Endodermal cell (in vitro differentiated cells): ENCODE measurements at places on chromosomes 12 and 14. TPM values are rescaled to one million over a fixed set of nuclear protein-coding genes. Genes with fewer than 3 reads are reported as not detected.

DNA sequence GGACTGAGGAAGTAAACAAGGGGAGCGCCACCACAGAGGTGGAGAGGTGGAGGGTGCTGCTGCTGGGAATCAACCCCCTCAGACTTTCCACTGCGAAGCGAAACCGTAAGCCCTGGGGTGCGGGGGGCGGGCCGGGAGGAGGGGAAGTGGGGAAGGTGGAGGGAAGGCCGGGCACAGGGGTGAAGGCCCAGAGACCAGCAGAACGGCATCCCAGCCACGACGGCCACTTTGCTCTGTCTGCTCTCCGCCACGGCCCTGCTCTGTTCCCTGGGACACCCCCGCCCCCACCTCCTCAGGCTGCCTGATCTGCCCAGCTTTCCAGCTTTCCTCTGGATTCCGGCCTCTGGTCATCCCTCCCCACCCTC lies at the start of gene LAG3:
Gene LAG3 (plus strand): TSS at position 190 of the 365 bp plus-strand sequence. CDS start 333 bp downstream, outside the sequence.
- DNase-seq, result peak; percentile 62

The TTC7B gene
- total RNA-seq, result 45.1 to 64.0 TPM (median 62.6 TPM) in 3 replicates

DNA sequence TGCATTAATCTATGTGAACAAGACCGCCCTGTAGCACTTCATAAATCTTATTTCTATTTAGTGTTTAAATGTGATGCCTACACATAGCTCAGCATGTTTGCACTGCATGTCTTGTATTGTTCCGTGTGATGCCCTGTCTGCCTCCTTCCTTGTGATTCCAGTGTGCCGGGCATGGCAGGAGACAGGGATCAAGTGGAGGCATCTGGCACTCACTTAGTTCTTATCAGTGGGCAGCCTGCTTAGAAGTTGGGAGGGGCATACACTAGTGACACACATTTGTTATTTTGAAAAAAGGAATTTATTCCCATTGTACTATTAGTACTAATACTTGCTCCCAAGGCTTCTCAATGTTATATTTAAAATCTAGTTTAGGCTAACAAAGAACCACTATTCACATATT lies 176.4 kb downstream of the KCNA5 start:
- DNase-seq, result no peak

The HOXC12 gene
- not detected in 2 replicates for total RNA-seq

The TAS2R43 gene
- 0.38 to 0.82 TPM (median 0.70 TPM) in 3 replicates for total RNA-seq

DNA sequence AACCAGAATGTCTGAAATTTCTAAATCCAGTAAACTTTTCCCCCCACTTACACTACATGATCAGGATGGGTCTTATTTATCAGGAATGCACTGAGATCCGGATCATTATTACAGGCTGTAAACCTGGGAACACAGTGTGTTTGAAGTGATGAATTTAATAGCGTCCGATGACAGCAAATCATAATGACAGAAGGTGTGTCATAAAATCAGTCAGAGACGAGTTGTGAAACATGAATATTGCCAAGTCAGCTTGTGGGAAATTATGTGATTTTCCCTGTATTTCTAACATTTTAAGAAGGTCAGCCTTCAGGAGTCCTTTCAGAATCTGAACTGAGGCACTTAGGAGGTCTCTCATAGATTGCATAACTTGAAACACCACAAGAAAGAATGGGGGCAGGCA lies 36.7 kb downstream of the RERG start:
- no peak for DNase-seq

DNA sequence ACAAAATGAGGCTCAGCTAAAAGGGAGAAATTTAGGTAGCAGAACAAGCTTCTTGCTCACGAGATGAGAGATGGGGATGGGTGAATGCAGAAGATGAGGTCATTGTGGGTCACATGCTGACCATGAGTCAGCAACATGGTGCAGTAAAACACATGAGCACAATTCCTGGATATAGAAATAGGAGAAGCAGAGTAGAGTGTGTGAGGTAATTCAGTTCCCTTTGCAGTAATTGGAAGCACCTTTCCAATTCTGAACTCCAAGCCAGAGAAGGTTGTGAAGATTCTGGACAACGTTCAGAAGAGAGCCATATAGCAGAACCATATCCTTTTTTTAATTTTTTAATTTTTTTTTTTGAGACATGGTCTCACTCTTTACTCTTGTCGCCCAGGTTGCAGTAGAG lies 62.0 kb upstream of the LMNTD1 start:
- DNase-seq, result no peak

- peak; percentile 62 for DNase-seq
These were observed 8.8 kb downstream of the AICDA start for GRCh38 chr12:8603856-8604255.

DNA sequence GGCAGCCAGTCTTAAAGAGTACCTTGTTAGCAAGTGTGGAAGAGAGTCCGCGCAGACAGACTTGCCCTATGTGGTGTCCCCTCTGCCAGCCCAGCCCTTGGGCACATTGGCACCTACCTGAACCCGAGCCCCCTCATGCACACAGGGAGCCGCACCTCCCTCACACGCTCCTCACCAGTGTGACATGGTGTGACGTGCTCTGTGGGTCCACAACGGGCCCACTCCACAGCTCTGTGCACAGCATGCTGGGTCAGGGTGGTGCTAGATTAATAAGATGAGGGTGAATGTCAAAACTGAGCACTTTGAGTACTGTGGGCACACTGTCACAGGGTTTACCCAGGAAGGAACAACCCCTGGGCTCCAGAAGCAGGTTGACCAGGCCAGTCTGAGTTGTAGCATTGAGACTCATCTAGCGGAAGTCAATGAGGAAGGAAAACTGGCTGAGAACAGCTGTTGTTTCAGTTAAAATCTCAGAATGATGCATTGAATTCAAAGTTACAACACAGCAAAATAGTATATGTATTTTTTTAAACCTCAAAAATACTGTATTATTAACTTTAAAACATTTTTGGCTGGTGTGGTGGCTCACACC lies 53.4 kb upstream of the AMN start:
- no peak for DNase-seq

GRCh38 chr14:79161571-79161970 lies 991.4 kb downstream of the NRXN3 start:
- DNase-seq, result peak; percentile 92

The FOXG1 gene
- total RNA-seq, result 0.07 to 0.63 TPM (median 0.19 TPM) in 3 replicates

DNA sequence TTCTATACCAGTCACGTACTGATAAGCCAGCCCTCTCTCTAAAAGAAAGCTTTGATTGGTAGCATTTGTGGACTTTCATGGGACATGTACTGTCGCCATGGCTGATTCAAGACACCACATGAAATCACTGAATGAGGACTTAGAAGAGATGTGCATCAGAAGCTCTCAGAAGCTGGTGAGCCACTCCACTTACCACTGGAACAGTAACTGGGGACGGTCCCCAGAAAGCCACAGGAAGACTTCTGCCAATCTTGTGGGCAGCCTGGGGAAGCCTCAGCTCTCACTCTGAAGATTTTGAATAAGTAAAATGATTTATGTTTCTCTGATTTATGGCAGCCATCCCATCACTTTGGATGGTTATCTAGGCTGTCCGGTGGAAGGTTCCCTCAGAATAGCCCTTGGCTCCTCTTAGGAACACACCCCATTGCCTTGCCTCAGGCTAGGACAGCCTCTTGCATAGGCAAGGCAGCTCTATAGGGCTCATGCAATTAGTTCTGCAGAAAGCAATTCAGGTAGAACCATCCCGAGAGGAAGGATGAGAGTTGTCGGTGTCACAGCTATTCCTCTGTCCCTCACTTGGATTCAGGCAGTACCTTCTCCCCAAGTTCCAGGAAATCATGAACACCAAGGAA lies 9.8 kb downstream of the DHRS1 start:
- DNase-seq, result no peak

DNA sequence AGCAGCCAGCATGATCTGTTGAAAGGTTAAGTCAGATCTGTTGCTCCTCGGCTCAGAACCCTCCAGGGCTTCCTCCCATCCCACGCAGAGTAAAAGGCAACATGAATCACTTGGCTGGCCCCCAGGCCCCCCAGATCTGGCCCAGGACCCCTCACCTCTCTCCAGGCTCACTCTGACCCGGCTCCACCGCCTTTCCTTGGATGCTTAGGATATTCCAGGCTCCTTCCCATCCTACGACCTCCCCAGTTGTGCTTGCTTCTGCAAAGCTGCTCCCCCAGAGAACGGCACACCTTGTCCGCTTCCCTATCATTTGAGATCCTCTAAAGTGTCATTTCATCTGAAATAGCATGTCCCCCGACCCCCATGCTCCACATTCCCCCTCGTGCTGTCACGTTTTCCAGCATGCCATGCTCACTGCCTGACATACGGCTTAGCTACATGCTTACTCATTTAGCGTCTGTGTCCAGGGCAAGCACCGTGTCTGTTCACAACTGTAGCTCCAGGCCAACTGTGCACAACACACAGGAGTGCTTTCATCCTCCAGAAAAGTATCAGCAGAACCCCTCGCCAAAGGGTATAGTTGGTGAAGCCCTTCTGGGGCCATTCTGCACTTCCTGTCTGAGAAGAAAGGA lies 33.6 kb upstream of the BDKRB2 start:
- peak; percentile 26 for DNase-seq

DNA sequence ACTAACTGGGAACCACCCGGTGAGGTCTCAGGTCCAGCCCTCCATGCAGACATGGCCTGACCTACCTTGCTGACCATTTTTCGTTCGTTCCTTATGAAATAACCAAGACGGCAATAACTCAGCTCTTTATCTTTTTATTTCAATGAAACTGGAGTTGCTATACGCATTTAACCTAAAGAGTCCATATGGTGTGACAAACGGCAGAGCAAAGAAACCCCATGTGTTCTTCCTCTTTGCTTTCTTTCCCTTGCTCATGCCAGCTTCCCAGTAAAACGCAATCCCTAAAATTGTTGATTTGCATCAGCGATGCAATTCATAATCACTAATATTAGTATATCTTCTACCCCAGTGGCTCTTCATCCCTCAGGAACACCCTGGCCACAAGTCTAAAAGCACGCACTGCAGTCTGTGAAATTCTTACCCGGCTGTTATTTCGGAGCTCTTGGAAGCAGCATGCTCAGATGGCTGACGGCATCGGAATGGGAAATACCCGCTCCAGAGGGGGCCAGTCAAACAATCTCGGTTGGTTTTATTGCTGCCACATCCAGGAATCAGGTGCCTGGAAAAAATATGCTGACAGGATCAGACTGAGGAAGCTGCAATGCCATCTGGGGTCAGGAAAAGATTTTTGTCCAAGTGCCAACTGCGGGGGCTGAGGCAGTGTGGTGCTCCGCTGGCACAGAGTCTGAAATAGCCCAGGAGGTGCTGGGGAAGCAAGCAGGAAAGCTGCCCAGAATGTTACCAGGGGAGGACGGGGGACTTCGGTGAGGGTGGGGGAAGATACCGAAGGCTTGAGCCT lies 28.2 kb upstream of the KCNA1 start:
- DNase-seq, result no peak

GRCh38 chr12:15977999-15978951 lies 67.1 kb downstream of the DERA start:
- no peak for DNase-seq

GRCh38 chr12:64010069-64010686 lies 165.7 kb downstream of the SRGAP1 start:
- DNase-seq, result no peak

- DNase-seq, result no peak
These were observed 393.7 kb downstream of the BCL11B start for GRCh38 chr14:98878282-98878681.

GRCh38 chr14:60356906-60357550 lies 108.0 kb downstream of the PPM1A start:
- peak; percentile 76 for DNase-seq

The VDR gene
- 0.13 TPM in 1 of 3 replicates, not detected in the others for total RNA-seq

The FOXM1 gene
- total RNA-seq, result 147 and 152 TPM in 2 replicates

- DNase-seq, result no peak
These were observed 30.0 kb downstream of the IQSEC3 start for GRCh38 chr12:96543-96942.

DNA sequence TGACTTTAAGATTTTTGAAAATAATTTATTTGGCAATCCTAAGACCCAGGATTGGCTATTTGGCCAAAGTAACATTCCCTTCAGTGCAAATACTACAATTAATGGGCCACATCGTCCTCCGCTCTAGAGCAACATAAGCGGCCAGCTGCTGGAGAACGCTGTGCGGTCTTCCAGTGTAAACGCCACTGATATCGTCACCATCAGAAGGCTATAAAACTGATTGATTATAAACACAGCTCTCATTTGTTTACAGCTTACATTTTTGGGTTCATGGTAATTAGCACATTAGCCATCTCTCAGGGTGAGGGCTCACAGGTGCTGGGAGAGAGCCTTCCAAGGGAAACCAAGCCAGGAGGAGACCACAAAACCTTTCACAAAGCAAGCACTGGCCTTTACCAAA lies 130.1 kb upstream of the BMP4 start:
- DNase-seq, result no peak

The B3GNT4 gene
- 0.74 to 11.5 TPM (median 1.8 TPM) in 3 replicates for total RNA-seq

- no peak for DNase-seq
These were observed 495 bp downstream of the ADIPOR2 start for GRCh38 chr12:1691123-1692007.

- DNase-seq, result no peak
These were observed 29.6 kb downstream of the CCDC92 start for GRCh38 chr12:123942911-123943648.

DNA sequence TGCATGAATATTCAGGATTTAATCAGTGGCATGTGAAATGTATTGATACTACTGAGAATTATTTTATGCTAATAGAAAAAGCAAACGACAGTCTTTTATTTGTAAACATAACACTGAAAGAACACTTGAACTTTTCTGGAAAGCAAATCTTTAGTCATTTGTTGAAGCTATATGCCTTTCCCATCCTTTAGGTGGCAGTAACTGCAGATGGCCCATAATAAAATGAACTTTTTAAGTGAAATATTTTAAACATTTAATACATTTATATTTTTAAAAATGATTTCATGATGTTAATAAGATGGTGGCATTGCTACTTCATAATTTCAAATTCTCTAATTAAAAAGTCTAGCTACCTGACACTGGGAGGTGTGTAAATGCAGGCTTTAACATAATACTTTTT lies 13.9 kb upstream of the KRR1 start:
- no peak for DNase-seq

The HOXC13 gene
- total RNA-seq, result not detected in 2 replicates

DNA sequence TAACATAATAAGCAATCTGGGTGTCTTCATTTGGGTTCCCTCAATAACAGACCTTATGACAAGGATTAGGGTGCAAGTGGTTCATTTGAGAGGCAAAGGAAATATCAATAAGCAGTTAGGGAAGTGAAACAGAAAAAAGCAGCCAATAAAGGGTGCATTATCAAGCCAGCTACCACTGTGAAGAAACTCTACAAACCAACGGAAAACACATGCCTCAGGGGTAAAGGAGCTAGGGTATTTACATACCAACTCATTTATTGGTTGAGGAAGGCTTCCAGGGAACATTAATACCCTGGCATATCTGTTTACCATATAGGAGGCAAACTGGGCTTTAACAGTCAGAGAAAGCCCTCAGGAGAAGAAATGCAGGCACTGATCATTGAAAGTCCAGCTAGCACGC lies 22.7 kb upstream of the IFNG-AS1 start:
- no peak for DNase-seq

The KCNK10 gene
- 0.33 to 1.8 TPM (median 0.97 TPM) in 3 replicates for total RNA-seq

- no peak for DNase-seq
These were observed 67.8 kb downstream of the CHGA start for GRCh38 chr14:92990456-92991430.

The TMEM179 gene
- total RNA-seq, result 11.9 and 15.7 TPM in 2 replicates
